Tibial nerve (tissue), 4 donors: ENCODE measurements at places on chromosomes 1 and 21.

DNA sequence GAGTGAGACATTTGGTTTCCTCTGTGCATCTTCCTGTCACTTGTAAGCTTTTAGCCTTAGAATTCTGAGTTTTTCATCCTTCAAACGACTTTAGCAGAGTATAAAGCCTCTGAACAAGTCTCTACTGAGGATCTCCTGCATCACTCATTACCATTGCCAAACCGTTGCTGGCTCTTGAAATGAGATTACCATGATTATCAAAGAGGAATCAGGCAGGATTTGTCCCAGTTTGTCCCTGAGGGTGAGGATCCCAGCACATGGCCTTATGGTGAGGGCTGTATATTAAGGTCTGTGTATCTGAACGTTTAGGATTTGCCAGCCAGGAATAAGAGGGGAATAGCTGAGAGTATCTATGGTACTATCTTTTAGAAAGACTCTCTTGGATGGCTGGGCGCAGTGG is 169.5 kb upstream of the L1TD1 start:
- H3K36me3 ChIP-seq: no peaks in the 10 kb centered on the region
- H3K27me3 ChIP-seq: no peaks in the 10 kb centered on the region
- H3K4me1 ChIP-seq: no peaks in the 10 kb centered on the region
- H3K4me3 ChIP-seq: no peak overlapping the region

DNA sequence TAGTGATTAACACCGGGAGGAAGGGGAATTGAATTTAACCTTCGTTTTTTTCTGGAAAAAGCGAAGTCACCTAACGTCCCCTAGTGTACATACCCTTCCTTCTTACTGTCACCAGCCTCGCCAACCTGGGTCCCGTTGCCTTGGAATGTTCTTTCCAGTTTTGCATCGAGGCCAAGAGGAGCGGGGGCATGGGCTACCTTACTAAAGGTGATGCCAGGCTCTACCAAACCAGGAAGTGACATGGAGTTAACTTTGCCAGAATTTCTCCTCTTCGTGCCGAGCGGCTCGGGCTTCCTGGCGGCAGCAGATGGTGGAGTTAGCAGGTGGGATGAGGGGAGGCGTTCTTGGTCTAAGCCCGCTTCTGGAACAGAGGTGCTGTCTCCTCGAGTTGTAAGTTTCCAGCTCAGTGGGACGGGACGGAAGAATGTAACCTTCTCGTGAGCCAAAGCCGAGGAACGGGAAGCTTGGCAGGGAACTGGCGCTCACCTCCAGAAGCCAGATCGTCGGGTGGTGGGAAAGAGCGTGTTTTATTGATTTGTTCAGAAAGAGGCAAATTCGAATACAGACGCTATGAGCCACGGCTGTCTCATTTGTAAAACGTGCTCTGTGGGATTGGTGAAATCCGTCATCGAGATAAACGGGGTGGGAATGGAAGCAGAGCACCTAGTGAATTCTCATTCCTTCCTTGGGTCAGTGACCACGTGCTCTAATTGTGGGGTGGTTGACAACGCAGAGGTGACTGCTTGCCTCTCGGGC is 486 bp downstream of the NIPAL3 start:
- H3K27me3 ChIP-seq: no peaks in the 10 kb centered on the region
- H3K27ac ChIP-seq: peak overlapping the region; percentile 46
- DNase-seq: no peak
- peak overlapping the region; percentile 46 for H3K4me3 ChIP-seq
- H3K4me1 ChIP-seq: peaks cover 47% of the 10 kb centered on the region
- no peaks in the 10 kb centered on the region for H3K36me3 ChIP-seq

- H3K4me3 ChIP-seq: no peak overlapping the region
- no peaks in the 10 kb centered on the region for H3K36me3 ChIP-seq
- H3K27me3 ChIP-seq: no peaks in the 10 kb centered on the region
- no peak overlapping the region for H3K27ac ChIP-seq
These were observed 34.4 kb upstream of the PADI1 start for GRCh38 chr1:17170571-17170970.

- no peak for DNase-seq
- no peaks in the 10 kb centered on the region for H3K27me3 ChIP-seq
- no peak overlapping the region for H3K4me3 ChIP-seq
- H3K27ac ChIP-seq: no peak overlapping the region
- H3K4me1 ChIP-seq: no peaks in the 10 kb centered on the region
These were observed 45.4 kb upstream of the MPZL1 start for GRCh38 chr1:167676205-167676915.

GRCh38 chr1:30885570-30886522 is 22.7 kb downstream of the SDC3 start:
- no peaks in the 10 kb centered on the region for H3K27me3 ChIP-seq
- H3K4me1 ChIP-seq: peaks cover 91% of the 10 kb centered on the region
- peak overlapping the region; percentile 91 for H3K27ac ChIP-seq
- DNase-seq: no peak
- H3K4me3 ChIP-seq: no peak overlapping the region

- H3K4me1 ChIP-seq: no peaks in the 10 kb centered on the region
- H3K27me3 ChIP-seq: no peaks in the 10 kb centered on the region
- no peak overlapping the region for H3K27ac ChIP-seq
- no peak for DNase-seq
- H3K4me3 ChIP-seq: no peak overlapping the region
These were observed 81.8 kb downstream of the LYST start for GRCh38 chr1:235784950-235785349.

DNA sequence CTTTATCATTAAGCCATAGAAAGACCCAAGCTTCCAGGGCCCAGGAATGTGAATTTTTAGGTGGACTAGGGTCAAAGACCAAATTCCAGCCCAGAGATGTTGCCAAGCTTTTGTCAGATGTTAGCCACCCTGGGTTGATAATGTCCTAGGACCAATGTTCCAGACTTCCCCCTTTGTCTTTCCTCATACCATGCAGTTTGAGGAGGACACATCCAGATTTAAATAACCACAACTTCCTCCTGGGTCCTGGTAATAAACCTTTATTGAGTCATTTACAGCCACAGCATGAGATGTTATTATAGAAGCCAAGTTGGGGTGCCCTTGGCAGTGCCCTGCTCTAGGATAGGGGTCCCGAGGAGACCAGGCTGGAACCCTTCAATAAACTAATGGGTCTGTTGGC is 5.9 kb downstream of the TNR start:
- no peaks in the 10 kb centered on the region for H3K36me3 ChIP-seq
- H3K4me3 ChIP-seq: no peak overlapping the region
- DNase-seq: no peak
- H3K4me1 ChIP-seq: no peaks in the 10 kb centered on the region
- H3K27me3 ChIP-seq: peaks cover 4% of the 10 kb centered on the region

DNA sequence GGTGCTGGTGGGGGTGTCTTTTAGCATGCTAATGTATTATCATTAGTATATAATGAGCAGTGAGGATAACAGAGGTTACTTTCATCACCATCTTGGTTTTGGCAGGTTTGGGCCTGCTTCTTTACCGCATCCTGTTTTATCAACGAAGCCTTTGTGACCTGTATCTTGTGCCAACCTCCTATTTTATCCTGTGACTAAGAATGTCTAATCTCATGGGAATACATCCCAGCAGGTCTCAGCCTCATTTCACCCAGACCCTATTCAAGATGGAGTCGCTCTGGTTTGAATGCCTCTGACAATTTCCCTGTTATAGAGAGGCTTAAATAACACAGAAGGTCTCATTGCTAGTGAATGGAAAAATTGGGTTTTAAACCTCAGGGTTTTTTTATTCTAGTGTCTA is 300.8 kb upstream of the PROX1 start:
- H3K27ac ChIP-seq: no peak overlapping the region
- no peak overlapping the region for H3K4me3 ChIP-seq
- DNase-seq: no peak
- no peaks in the 10 kb centered on the region for H3K36me3 ChIP-seq
- H3K4me1 ChIP-seq: no peaks in the 10 kb centered on the region
